ENCODE measurements at places on chromosomes 7 and 10.

- no peak for DNase-seq
Observed at GRCh38 chr7:93378131-93378760, 146.1 kb downstream of the VPS50 start.

DNA sequence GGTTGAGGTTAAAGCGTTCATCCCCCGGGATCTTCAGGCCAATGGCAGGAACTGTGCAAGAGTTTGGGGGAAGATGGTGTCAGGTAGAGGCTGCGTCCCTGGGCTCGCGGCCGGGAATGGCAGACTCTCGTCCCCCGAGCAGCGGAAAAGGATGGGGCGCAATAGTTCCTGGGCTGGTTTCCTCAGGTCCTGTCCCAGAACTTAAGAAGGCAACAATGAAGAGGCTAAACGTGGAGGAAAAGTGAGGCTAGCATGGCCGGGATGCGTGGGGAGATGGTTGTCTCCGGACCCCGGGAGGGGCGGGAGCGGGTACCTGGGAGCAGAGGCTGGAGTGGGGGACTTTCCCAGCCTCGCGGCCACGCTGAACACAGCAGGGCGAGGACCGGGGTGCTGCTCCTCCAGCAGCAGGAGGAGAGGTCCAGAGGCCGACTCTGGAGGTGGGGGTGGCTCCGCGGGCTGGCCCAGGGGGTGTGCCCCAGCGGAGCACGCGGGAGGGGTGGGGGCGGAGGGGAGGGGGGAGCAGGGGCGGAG is 882 bp downstream of the IRF5 start:
- DNase-seq, result peak; percentile 24

- DNase-seq, result no peak
Observed at GRCh38 chr7:151168003-151168786, 701 bp upstream of the GBX1 start.

- DNase-seq, result peak; percentile 1
Observed at GRCh38 chr7:34842782-34843181, 184.8 kb downstream of the NPSR1 start.

- no peak for DNase-seq
Observed at GRCh38 chr7:131619336-131620305, 63.2 kb upstream of the PODXL start.

- no peak for DNase-seq
Observed at GRCh38 chr10:2619916-2620315, 447.4 kb upstream of the PFKP start.

DNA sequence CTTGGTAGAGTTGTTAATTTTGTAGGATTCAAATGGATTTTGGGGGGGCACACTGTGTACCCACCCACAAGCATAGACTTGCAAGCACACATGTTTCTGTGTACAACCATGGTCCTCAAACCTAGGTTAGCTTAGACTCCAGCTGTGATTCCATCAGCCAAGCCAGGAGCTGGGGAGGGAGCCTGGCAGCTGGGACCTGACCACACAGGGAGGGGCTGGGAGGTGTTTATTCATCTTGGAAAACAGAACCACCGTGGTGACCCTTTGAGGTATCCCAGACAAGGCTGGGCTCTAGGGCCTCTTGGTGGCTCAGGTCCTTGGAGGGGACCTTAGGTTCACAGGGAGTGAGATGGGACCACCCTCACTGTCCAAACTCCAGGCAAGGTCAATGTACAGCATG is 410.3 kb downstream of the NEBL start:
- no peak for DNase-seq

All from hippocampal formation (tissue), 2 donors.